ENCODE measurements at places on chromosomes 6 and 20. TPM values are rescaled to one million over a fixed set of nuclear protein-coding genes. Genes with fewer than 3 reads are reported as not detected.

GRCh38 chr6:135148889-135149288 is 32.2 kb upstream of the MYB start:
- no peaks in the 10 kb centered on the region for H3K36me3 ChIP-seq
- no peak overlapping the region for H3K4me3 ChIP-seq
- H3K27ac ChIP-seq, result no peak overlapping the region
- H3K27me3 ChIP-seq, result no peaks in the 10 kb centered on the region
- DNase-seq, result no peak

GRCh38 chr6:68880050-68880813 is 245.2 kb downstream of the ADGRB3 start:
- H3K4me3 ChIP-seq, result no peak overlapping the region
- DNase-seq, result no peak
- H3K4me1 ChIP-seq, result no peaks in the 10 kb centered on the region
- H3K27ac ChIP-seq, result no peak overlapping the region
- no peaks in the 10 kb centered on the region for H3K36me3 ChIP-seq

DNA sequence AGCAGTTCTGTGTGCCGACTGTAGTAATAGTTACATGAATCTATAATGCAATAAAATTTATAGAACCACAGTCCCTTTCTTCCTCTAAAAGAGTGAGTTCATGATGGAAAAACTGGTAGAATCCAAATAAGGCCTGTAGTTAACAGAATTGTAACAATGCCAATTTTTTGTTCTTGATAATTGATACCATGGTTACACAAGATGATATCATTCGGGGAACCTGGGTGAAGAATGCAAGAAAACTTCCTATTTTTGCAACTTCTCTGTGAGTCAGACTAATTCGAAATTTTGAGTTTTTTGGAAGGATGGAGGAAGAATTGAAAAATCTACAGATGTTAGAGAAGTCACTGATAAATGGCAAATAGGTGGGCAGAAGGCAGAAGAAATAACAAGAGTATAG is 381.8 kb downstream of the CDKAL1 start:
- no peak overlapping the region for H3K4me3 ChIP-seq
- DNase-seq, result no peak
- H3K27ac ChIP-seq, result no peak overlapping the region
- H3K4me1 ChIP-seq, result no peaks in the 10 kb centered on the region

DNA sequence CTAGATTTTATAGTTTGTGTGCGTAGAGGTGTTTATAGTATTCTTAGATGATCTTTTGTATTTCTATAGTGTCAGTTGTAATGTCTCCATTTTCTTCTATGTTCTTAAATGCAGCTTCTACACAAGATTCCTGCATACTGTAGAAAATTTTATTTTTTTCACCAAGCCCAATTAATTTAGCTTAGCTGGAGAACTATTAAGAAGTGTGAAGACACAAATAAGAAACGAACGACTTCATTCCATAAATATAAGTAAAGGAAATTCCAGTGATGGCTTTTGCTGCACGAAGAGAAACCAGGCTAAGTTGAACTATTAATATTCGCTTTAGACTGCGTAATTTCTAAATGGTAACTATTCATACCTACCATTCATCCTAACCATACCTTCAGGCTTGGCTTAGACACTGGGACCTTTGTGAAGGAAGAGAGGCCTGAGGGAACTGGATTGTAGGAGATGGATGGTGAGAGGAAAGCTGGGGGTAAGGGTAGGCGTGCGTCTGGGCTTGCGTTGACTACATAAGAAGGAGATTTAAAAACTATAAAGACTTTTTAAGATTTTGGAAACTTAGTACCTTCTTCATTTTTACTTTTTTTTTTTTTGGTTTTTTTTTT is 15.9 kb downstream of the HLA-DOA start:
- H3K36me3 ChIP-seq, result no peaks in the 10 kb centered on the region
- no peak overlapping the region for H3K4me3 ChIP-seq
- no peaks in the 10 kb centered on the region for H3K4me1 ChIP-seq
- H3K27me3 ChIP-seq, result no peaks in the 10 kb centered on the region
- no peak overlapping the region for H3K27ac ChIP-seq

DNA sequence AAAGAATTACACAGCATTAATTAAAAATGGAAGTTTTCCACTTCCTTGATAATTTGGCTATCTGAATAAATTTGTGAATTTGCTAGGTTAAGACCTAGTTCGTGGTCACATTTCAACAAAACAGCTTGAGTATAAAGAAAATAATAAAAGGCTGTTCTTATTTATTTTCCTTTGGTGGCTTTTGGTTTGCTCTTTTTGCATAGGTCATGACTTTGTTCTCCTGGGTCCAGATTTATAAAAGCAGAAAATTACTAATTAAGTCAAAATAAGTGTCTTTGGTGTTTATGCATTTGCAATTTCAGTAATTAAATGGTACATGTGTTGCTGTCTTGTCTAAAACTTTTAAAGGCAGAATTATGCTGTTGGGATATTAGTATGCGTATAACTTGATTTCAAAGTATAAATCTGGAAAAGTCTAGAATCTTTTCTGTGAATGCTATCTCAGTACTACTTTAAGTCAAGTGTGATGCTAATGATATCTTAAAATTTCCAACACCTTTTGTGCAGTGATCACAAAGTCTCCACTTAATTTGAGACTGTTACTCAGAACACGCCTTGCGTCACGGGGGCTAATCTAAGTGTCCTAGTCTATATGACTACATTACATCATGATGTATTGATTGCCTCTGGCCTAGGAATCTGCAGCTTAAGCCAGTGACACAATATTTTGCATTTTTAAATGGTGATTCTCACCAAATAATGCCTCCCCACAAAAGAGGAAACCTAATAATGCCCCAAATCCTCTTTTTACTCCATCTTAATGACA is 41.0 kb downstream of the GNAS start:
- H3K27ac ChIP-seq, result peak overlapping the region; percentile 99
- peak overlapping the region; percentile 98 for H3K4me3 ChIP-seq
- H3K4me1 ChIP-seq, result peaks cover 45% of the 10 kb centered on the region
- peaks cover 6% of the 10 kb centered on the region for H3K36me3 ChIP-seq
- DNase-seq, result no peak
- no peaks in the 10 kb centered on the region for H3K27me3 ChIP-seq

GRCh38 chr20:59577037-59577808 is 27.1 kb upstream of the PHACTR3 start:
- peak overlapping the region; percentile 32 for H3K4me3 ChIP-seq
- no peaks in the 10 kb centered on the region for H3K4me1 ChIP-seq
- H3K27me3 ChIP-seq, result no peaks in the 10 kb centered on the region
- H3K36me3 ChIP-seq, result no peaks in the 10 kb centered on the region
- DNase-seq, result no peak

DNA sequence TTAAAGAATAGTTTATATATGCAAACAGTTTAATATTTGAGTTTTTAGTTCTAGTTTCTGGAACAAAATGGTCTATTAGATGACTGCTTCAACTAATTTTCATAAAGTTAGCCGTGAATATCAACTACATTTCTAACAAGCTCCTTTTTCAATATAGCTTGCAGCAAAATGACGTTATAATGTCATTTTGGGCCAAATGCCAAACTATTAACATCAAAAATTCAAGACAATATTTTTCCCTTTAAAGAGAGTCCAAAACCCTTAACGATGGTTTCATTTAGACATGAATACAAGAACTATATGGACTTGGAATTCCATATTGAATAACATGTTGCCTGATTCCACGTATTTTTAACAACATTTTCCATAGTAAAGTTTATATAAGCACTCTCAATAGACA is 91.0 kb downstream of the SMLR1 start:
- H3K27ac ChIP-seq, result no peak overlapping the region
- H3K27me3 ChIP-seq, result no peaks in the 10 kb centered on the region
- DNase-seq, result no peak
- H3K4me3 ChIP-seq, result no peak overlapping the region
- H3K4me1 ChIP-seq, result no peaks in the 10 kb centered on the region
- H3K36me3 ChIP-seq, result no peaks in the 10 kb centered on the region

DNA sequence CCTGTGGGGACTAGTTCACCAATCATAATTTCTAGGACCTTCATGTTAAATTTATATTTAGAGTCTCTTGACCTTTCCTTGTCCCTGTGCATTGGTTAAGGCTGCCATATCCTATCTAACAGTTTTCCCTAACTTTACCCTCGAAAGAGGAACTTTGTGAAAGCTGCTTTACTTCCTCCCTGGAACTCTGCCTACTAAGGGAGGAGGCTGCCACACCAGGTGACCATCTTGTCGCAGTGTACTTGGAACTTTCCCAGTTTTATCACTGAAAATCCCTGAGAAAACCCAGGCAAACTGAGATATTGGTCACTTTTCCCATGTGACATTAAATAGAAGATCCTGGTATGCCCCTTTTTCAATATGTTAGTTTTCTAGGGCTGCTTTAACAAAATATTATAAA is 317.6 kb upstream of the TSHZ2 start:
- no peak overlapping the region for H3K4me3 ChIP-seq
- H3K36me3 ChIP-seq, result no peaks in the 10 kb centered on the region
- no peak overlapping the region for H3K27ac ChIP-seq
- H3K4me1 ChIP-seq, result no peaks in the 10 kb centered on the region
- no peak for DNase-seq
- H3K27me3 ChIP-seq, result no peaks in the 10 kb centered on the region

DNA sequence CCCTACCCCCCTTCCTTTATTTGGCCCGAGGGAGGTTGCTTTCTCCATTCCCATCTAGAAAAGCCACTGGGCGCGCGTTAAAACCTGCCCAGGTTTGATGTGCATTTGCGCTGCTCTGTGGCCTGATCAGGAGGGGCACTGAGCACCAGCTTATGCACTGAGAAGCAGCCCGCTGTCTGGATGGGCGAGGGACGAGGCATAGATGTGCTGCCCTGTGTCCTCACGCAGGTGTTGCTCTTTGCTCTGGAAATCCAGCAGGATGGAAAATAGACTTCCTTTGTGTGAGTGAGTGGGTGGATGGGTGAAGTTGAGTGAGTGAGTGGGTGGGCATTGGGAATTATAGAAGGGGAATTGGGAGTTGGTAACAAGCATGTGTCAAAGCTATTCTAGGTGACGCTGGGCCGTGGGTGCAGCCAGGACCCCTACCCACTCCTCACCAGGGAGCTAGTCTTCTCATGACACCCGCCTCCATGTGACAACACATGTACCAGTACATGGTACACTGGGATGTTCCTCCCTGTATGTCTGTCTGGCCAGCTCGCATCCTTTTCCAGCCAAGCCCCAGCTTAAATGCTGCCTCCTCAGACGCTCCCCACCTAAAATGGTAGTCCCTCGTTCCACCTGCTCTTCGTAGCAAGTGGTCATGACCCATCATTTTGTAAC is 162.6 kb downstream of the DTNBP1 start:
- H3K36me3 ChIP-seq, result no peaks in the 10 kb centered on the region
- H3K4me1 ChIP-seq, result peaks cover 6% of the 10 kb centered on the region
- H3K27ac ChIP-seq, result no peak overlapping the region
- no peaks in the 10 kb centered on the region for H3K27me3 ChIP-seq

- no peak for DNase-seq
- no peak overlapping the region for H3K4me3 ChIP-seq
- H3K4me1 ChIP-seq, result no peaks in the 10 kb centered on the region
Measured at GRCh38 chr20:9353916-9354276, 160.5 kb upstream of the LAMP5 start.

NKX2-4 gene
- total RNA-seq, result not detected

NHLRC1 gene
- 3.5 TPM for total RNA-seq

LRFN2 gene
- total RNA-seq, result 0.83 TPM

SLC22A16 gene
- total RNA-seq, result not detected

Data from Peyer's patch (tissue), 4 donors.